ENCODE measurements at places on chromosomes 2 and 18. TPM values are rescaled to one million over a fixed set of nuclear protein-coding genes. Genes with fewer than 3 reads are reported as not detected.

GRCh38 chr2:112134120-112134519 is 4.1 kb upstream of the FBLN7 start:
- DNase-seq = no peak

DNA sequence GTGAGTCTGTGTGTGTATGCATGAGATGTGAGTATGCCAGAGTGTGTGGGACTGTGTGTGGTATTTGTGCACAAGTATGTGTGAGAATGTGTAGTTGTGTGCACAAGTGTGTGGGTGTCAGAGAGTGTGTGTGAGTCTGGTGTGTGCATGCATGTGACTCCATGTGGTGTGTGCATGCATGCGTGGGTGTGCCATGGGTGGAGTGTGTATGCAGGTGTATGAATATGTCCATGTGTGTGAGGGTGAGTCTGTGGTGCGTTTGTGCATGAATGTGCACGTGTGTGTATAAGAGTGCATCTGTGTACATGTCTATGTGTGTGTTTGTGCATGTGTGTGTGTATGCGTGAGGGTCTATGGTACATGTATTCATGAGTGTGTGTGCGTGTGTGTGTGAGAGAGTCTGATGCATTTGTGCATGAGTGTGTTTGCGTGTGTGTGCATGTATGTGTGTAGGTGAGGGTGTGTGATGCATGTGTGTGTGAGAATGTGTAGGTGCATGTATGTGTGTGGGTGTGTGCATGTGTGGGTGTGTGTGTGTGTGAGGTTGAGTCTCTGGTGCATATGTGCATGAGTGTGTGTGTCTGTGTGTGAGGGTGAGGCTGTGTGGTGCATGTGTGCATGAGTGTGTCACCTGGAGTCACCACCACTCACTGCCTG is 226.8 kb downstream of the LDLRAD4 start:
- no peak for DNase-seq

Gene MYO5B
- total RNA-seq = 5.4 TPM

GRCh38 chr2:109284826-109285225 is 155.8 kb downstream of the SH3RF3 start:
- DNase-seq = no peak

Gene L3MBTL4
- 5.5 TPM for total RNA-seq

Gene SLC23A3
- 2.4 TPM for total RNA-seq

GRCh38 chr18:25825979-25826776 is 264.2 kb downstream of the SS18 start:
- no peak for DNase-seq

Gene GRB14
- 51.0 TPM for total RNA-seq

Gene OR6B3
- not detected for total RNA-seq

Gene CNGA3
- total RNA-seq = not detected

DNA sequence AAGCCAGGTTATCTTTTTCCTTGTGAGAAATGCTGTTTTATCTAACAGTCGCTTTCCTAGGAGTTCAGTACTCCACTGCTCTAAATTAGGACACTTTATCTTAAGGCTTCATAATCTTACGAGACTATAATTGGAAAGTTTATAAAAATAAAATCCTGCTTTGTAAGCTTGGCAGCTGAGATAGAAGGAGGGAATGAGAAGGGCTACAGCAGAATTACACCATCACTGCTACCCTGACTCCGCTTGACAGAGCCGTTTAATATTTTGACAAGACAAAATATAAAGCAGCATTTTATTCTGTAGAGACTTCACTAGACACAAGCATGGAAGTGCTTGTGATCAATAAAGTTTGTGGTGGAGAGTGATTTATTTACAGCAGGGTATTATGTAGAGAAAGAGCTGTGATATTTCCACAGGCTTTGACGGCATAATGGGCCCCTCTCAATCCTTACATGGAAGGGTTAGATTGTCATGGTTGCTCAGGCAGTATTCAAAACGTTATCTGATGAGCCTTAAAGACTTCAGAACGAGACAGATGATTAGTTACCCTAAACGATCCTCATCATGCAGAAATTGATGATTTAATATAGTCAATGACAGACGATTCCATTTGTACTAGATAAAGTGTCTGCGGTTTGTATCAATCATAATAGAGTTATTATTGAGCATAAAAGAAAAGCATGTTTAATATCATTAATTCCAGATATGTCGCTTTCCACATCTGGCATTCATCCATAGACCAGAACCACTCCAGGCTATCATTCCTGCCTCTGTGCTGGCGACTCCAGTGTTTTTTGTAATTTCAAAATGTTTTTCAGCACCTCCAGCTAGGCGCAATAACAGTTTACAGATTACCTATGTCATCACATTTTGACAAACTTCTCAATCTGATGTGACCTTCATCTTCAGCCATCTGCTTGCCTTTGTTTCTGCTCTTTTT is 242.2 kb downstream of the FIGN start:
- no peak for DNase-seq

- no peak for DNase-seq
Observed at GRCh38 chr2:230738924-230739323, 26.3 kb downstream of the CAB39 start.

- no peak for DNase-seq
Observed at GRCh38 chr18:58290116-58290695, 246.2 kb downstream of the NEDD4L start.

DNA sequence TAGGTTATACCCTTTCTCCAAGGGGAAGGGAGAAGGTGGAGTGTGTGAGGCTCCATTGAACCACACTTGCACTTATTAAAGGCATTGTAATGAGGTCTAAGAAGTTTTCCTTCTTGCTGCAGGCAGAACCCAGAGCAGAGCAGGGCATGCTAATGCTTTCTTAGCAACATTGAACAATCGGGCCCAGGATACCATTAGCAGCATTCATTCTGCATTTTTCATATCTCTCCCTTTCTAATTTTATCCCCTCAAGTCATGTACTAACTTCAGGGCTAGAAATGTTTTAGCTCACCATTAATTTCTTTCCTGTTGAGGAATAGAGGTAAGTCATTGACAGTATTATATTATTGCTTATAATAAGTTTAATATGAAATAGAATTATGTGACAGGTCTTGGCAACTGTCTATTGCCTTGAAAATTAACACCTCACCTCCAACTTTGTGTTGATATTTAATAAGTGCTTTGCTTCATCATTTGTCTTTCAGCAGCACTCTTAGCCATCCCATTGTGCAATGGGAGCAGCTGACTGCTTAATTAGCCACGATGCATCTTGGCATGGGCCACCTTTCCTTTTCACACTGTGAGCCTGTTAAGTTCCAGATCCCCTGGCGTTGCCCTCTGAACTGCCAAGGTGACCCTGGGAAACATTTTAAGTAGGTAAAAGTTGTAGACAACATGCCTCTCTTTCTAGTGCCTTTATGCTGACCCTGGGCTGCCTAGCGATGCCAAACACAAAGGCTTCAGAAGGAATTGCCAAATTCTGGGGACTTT is 300.8 kb upstream of the MEX3C start:
- no peak for DNase-seq

DNA sequence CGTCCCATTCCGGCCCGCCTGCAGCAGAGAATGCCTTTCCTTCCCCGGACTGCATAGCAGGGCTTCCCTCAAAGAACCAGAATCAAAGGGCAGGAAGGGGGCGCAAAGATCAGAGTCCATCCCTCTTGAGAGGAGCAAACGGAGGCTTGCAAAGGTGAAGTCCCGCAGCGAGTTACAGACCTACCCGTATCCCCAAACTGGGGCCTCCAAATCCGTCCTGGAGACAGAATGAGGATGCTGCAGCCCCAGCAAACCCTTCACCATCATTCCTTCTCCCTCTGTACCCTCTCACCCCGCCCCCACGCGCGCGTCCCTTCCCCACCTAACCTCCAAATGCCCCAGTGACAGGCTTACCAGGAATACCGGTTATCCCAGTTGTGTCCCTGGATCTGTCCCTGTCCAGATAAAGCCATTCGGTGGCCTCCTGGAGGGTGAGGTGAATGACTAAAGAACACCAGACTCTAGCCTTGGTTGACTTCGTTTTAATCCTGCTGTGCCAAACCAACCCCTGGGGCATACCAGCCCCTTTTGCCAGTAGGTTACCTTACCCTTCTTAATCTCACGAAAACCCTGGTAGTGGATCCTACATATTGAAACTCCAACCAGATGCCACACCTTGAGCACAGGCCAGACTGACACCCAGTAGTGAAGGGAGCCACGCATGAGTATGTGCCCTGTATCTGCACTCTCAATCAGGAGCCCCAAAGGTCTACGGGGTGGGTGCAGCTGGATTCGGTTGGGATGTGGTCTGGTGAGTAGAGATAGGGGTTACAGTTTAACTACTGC is 961 bp upstream of the SLC40A1 start:
- peak; percentile 83 for DNase-seq

- DNase-seq = no peak
Observed at GRCh38 chr2:225889452-225889851, 489.9 kb downstream of the NYAP2 start.

Gene RGPD3
- total RNA-seq = 0.14 TPM

Gene HOXD11
- total RNA-seq = not detected

DNA sequence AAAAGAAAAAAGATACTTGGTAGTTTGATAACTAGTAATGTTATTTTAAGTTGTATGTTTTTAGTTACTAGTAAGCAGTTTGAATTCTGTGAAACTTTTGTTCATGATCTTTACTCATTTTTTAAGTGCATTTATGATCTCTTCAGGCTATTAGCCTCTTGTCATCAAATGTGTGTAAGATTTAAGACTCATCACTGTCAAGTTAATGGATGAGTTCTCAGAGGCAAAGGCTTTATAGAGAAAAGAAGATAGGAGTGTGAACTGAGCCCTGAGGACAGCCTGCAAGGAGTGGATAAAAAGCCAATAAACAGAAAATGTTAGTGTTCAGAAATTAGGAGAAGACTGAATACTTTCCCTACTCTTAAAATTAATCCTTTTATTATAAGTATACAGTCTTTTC is 13.5 kb downstream of the NDUFV2 start:
- DNase-seq = no peak

GRCh38 chr2:10431797-10432196 is 16.3 kb downstream of the ODC1 start:
- no peak for DNase-seq

Gene SIGLEC15
- total RNA-seq = 0.42 TPM

DNA sequence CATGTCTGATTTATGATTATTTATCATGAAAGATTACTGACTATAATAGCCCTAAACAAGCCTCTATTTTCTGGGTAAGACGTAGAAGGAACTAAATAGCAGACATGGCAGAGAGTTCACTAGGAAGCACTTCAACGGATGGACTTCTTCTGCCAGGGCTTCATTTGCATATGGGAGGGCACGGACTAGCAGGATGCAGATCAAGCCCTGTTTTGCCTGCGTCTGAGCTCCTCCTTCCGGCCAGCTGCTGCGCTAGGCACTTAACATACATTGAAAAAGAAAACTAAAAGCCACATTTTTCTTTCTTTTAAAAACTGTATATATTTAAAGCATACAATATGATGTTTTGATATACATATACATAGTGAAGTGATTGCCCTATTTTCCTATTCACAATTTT is 340.0 kb upstream of the MEX3C start:
- no peak for DNase-seq

Gene NETO1
- total RNA-seq = not detected

Gene SLC5A7
- under 0.01 TPM for total RNA-seq

GRCh38 chr2:84716564-84716963 is 164.3 kb downstream of the TRABD2A start:
- DNase-seq = no peak

DNA sequence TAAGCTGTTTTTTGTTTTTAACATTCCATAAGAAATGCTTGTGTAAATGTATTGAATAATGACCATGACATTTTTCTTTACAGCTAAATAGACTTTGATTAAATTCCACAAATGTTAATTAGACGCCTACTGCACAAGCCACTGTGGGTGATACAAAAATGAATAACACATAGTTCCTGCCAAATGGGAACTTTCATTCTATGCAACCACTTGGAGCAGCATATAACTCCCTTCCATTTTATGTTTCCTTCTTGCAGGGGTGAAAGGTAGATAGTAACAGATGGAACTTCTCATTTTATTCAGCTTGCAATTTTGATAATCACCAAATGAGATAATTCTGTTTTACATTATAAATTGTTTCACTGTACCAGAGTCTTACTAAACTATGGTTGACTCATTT is 70.0 kb upstream of the THUMPD2 start:
- no peak for DNase-seq

DNA sequence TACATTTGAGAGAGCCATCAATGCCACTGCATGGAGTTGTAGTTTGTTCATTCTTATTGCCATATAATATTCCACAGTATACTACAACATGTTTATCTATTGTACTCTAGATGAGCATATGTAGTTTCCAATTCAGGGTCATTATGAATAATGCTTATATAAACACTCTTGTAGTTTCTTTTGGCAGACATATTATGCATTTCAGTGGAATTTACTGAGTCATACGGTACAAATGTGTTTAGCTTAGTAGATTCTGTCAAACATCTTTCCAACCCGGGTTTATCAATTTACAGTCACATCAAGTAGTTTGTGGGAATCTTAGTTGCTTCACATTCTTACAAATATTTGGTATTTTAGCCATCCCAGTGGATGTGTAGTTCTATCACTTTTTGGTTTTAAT is 161.1 kb downstream of the KCNH7 start:
- DNase-seq = no peak

Gene VAMP5
- 9.7 TPM for total RNA-seq

GRCh38 chr2:15984368-15985255 is 44.3 kb downstream of the MYCN start:
- DNase-seq = no peak

DNA sequence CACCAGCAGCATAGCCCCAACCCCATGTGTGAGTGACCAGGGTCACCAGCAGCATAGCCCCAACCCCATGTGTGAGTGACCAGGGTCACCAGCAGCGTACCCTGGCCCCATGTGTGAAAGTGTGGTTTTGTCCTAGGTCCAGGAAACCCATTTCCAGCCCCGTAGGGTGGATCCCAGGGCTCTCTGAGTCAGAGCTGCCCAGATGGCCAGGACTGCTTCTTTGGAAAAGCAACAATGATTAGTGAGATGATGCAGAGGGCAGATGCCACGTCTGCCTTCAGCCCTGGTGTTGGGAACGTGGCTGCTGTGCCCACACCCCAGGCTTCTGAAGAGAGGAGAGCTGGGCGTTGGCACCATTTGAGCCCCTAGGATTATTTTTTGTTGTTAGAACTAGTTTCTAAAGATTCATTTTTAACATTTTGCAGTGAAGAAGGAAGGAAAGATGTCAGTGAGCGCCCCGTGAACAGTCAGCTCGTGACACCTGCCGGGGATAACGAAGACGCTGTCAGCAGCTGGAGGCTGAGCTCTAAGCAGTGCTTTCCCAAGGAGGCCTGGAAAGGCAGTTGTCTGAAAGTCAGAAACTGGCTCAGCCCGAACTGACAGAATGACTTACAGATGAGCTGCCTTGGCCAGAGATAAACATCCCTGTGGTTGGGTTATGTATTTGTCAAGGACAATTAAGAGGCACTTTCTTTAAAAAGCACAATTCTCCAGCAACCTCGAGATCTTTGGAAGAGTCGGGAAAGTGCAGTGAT is 32.1 kb upstream of the KCNG2 start:
- DNase-seq = no peak

GRCh38 chr18:38453880-38454279 is 888.3 kb upstream of the CELF4 start:
- DNase-seq = no peak

All from liver (tissue), 10 donors.